Fibroblast of the aortic adventitia (primary cell): ENCODE measurements at places on chromosomes 6 and 20. TPM values are rescaled to one million over a fixed set of nuclear protein-coding genes. Genes with fewer than 3 reads are reported as not detected.

Gene CST2
- 0.36 TPM in 1 of 2 replicates, not detected in the other for total RNA-seq

Gene JAG1
- total RNA-seq, result 39.2 and 46.7 TPM in 2 replicates

Gene OARD1
- 4.6 and 10.8 TPM in 2 replicates for total RNA-seq

Gene VPS16
- total RNA-seq, result 31.6 and 32.0 TPM in 2 replicates

DNA sequence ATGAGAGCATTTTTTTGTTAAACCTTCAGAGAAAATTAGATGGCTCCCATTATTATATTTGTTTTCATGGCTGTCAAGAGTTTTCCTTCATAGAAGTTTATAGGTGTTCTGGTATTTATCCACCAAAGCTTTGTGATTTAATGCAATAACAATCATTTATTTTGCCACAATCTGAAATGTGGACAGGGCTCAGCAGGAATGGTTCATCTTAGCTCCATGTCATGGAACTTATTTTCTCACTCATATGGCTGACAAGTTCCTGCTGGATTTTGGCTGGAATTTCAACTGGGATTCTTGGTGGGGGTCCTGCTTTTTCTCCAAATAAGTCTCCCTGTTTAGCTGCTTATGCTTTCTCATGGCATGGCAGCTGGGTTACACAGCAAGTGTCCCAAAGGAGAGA is 876.7 kb downstream of the QKI start:
- no peak for DNase-seq

- no peak for DNase-seq
Measured at GRCh38 chr6:6287415-6287814, 33.0 kb downstream of the F13A1 start.

DNA sequence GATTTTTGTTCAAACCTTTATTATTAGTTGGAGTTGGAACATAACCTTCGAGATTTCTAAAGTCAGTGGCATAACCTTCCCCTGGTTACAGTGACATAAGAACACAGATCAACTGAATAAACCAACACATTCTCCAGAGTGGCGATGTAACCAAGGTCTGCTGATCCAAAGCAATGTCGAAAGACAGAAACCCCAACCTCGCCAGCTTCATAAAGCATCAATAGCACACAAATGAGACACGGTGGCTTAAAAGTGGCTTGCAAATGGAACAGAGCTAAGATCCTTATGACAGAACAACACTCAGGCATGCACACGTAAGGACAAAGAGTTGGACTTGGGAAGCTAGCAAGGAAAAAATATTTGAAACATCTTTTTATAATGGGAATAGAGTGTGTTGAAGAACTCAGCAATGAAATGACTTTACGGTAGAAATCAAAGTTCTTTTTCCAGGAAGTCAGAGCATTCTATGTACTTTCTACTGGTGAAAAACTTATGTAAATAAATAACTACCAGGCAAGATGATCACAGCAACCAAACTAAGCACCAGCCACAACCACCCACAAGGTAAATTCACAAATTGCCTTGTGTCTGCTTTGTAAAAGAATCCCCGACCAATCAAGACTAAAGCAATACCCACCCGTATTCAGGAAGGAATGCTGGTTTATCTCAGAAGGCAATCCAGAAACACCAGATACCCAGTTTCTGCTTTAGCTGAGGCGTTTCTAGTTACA is 61.0 kb upstream of the NHSL1 start:
- DNase-seq, result no peak

- no peak for DNase-seq
Measured at GRCh38 chr20:39164642-39165041, 202.5 kb downstream of the DHX35 start.

DNA sequence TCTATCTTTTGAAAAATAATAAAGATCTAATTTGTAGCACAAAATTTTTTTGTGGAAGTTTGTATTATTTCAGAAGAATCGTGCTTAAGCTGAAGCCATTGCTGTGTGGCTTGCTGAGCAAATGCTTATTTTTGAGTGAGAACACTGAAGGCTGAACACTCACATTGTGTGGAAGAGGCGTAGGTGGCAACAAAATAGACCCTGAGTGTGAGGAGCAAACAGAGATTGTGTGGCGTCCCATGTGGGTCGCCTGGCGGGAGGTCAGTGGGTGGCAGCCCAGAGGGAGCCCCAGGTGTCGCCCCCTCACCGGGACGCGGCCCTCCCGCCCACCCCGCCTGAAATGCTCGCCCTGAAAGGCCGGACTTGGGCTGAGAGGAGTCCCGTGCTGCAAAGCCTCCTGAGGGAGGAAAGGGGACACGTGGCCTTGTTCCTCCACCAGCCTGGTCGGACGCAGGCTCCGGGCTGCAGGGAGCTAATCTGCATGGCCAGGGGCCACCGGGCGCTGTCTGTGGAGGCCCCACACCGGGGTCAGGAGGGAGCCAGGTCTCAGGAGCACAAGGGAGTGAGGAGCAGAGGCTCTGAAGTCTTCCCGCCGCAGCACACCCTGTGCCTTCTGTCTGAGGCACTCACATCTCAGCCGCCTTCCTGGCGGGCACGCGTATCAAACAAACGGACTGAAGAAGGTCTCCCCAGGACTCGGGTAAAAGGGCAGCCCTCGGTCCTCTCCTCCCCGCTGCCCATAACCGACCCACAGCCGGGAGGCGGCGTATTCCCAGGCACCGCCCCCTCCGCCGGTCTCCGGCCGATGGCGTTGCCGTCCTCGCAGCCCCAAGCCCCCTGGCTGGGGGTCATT is 15.9 kb downstream of the DDO start:
- DNase-seq, result no peak
